Hippocampal formation (tissue), 2 donors: ENCODE measurements at places on chromosomes 2 and 18.

DNA sequence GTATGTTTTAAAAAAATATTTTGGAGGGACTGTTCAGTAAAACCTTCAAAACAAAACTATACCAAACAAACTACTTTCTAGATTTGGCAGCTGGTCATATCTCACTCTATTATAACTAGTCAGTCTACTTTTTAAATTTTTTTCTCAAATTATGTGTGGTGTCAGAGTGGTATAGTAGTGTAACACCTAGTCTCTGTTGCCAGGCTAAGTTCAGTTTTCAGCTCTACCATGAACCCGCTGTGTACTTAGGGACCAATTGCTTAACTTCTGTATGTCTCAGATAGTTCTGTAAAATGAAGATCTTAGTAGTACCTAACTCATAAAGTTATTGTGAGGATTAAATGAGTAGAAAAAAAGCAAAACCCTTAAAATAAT, 54.3 kb downstream of the GPD2 start:
- no peak for DNase-seq

DNA sequence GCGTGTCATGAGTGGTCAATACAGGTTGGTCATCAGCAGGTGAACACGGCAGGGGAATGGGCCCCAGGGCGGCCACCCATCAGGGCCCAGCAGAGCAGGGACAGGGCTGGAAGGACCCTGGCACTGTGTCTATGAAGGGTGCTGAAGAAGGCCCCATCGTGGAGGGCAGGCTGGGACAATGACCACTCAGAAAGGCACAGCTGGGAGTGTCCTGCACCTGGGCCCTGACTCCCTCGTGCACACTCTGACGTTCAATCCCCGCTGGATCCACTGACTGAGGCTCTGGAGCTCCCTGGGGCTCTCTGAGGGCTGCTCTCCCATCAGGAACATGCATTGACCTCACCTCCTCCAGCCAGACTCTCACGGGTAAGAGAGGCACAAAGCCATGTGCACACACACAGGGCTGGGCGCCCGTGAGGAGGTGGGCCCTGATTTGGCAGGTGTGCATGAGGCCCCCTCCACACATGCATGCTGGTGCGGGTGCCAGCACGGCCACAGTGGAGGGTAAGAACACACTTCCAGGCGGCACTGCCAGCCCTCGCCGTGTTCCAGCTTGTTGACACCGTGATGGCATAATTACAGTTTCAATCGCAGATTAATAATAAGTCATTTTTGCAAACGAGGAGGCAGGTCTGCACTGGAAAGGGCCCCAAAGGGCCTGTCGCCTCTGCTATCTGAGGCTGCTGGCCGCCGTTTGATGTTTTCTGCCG, 58.5 kb downstream of the SMAD7 start:
- DNase-seq, result no peak

DNA sequence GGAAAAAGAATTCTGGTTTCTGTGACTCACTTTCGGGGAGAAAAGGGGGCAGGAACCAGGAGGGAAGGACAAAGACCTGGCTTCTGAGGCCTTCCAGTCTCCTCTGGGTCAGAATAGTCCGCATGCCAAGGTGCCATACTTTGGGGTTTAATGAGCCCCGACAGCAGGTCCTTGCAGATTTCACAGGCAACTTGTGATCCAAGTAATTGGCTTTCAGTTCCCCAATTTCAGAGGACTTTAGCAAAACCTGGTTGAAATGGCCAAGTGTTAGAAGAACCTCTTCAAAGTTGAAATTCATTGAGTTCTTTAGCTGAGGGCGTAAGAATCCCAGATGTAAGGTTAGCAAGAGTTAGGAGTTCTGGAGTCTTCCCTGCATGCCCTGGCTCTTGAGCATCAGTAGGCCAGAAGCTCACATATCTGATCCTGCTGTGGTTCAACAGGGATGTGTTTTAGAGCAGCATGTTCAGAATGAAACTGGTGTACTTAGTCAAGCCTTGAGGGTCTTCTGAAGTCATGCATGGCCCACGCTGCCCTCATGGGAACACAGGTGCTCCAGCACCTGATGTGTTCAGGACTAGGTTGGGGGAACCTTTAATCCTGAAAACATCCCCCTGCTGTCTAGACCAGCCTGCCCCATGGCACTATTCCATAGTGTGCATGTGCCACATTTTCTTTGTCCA, 143.0 kb downstream of the NUP35 start:
- no peak for DNase-seq

DNA sequence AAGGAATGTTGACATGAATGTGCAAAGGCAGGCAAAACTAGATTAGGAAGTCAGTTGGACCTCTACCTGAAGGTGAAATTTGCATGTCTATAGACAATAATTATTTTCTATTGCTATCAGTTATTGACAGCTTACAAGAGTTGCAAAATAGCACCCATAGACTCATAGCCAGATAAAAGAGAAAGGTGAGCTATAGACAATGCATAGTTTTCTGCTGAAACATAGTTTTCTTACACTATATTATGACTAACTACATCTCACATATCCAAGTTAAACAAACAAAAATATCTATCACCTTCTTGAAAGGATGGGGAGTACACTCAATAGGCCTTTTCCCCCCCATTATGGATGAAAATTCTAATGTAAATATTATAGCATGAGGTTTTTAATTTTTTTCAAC, 305.0 kb downstream of the PTH2R start:
- DNase-seq, result no peak

DNA sequence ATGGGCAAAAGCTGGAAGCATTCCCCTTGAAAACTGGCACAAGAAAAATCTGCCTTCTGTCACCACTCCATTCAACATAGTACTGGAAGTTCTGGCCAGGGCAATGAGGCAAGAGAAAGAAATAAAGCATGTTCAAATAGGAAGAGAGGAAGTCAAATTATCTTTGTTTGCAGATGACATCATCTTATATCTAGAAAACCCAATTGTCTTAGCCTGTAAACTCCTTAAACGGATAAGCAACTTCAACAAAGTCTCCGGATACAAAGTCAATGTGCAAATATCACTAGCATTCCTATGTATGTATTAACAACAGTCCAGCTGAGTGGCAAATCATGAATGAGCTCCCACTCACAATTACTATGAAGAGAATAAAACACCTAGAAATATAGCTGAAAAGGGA, 1579.3 kb downstream of the SUCLG1 start:
- DNase-seq, result no peak

DNA sequence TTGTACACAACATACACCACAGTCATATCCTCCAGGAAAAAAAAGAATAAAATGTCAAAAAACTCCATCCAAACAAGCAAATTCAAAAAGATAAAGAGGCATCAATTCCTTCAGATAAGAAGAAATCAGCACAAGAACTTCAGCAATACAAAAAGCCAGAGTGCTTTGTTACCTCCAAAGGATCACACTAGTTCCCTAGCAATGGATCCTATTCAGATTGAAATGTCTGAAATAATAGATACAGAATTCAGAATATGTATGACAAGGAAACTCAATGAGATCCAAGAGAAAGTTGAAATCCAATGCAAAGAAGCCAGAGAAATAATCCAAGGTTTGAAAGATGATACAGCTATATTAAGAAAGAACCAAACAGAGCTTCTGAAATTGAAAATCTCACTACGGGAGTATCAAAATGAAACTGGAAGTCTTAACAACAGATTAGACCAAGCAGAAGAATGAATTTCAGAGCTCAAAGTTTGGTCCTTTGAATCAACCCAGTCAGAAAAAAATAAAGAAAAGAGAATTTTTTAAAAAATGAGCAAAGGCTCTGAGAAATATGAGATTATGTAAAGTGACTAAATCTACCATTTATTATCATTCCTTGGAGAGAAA, 80.6 kb downstream of the TRABD2A start:
- DNase-seq, result no peak

DNA sequence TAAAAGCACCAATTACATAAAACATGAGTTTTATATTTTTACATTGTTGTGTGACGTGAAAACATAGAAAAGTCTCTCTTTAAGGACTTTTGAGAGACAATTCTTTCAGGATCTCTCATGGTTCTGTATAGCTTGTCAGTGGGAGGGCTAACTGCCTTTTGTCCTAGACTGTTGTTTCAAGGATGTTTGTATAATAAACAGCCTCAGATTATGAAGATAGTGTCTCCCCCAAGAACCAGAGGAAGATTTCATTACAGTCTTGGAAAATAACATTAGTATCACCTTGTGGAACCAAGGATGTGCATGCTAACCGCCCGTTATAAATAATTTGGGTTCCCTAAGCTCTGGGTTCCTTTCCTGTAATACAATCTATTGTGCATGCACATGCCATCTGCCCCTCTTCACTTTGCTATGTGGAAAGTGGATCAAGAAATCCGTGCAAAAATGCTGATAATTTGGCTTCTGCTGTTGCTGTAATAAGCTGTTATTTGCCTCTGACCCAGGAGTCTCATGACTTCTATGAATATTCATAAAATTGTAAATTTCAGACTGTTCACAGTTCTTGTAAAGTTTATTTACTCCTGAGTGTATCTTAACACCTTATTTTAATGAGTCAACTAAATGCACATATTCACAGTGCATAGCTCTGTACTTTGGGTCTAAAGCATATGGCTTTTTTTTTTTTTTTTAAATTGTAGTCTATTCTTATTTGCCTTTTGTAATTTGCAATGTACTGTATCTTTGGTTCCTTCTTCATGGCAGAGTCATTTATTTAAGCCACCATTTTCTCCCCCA, 265.5 kb downstream of the PTH2R start:
- DNase-seq, result no peak

- DNase-seq, result no peak
These were observed 86.9 kb upstream of the MAPK4 start for GRCh38 chr18:50472941-50473340.

DNA sequence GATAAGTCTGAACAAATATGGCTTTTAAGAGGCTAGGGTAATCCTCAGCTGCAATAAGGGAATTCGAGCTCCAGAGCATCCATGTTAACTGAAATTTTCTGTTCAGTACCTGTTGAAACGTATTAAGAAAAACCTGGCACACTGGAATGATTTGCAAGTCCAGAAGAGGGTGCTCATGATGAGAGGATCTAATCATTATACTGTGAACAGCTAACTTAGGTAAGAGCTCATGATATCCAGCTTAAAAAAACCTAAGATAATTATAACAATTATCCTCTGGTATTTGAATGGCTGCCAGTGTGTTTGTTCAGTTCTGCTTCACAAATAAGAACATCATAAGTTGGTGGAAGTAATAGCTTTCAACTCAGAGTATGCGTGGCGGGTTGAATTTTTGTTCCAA, 1118.3 kb upstream of the DDX18 start:
- DNase-seq, result no peak

DNA sequence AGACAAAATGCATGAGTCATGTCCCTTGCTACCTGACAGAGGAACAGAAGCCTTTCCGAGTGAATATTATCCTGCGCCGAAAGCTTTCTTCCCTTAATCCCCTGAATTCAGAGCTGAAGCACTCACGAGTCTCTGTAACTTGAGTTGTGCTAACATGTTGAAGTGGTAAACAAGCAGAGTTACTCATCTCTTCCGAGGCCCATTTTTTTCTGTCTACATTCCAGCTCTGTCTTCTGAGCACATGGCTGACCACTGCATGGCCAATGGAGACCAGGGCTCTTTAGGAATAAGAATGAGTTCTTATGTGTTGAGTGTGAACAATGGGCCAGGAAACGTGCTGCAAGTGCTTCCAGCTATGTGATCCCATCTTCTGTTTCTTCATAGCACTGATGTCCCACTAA, 73.1 kb upstream of the PID1 start:
- DNase-seq, result no peak

- DNase-seq, result peak; percentile 64
These were observed 756 bp downstream of the ABI2 start for GRCh38 chr2:203328760-203329540.

DNA sequence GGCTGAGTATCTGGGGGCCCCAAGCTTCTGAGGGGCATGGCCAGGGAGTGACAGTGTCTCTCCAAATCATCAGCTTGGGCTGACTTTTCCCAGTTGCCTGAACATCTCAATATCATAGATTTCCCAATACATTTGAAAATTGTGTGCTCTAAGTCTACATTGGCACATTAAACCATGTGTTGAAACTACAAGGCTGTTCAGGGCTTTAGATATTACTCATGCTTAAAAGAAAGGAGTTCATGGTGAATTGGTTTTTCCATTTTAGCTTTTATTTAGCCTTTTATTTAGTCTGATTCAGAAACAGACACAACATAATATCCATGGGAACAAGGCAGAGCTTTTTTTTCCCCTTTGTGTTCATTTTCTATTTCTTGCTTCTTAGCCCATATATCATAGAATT, 49.9 kb upstream of the GALR1 start:
- no peak for DNase-seq

DNA sequence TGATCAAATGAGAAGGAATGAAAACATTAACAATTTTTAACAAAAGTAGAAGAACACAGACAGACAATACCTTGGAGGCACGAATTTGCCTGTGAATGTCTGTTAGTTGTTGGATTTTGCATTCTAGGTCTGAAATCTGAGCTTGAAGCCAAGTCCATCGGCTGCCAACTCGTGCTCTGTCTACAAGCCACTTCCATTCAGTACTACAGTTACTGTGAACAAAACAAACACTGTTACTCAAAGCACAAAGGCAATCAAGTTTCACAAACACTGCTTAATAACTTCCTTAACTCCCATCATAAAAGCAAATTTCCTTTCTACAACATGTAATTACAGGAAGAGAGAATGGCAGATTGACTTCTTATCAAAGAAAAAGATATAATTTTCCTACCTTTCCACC, 42.2 kb downstream of the KANSL1L start:
- DNase-seq, result no peak

GRCh38 chr2:131152074-131152473, 46.9 kb downstream of the PLEKHB2 start:
- DNase-seq, result no peak

GRCh38 chr2:215985257-215985656, 28.1 kb downstream of the MREG start:
- no peak for DNase-seq

- DNase-seq, result no peak
These were observed 171.8 kb downstream of the UBR3 start for GRCh38 chr2:169999054-169999453.

GRCh38 chr18:59787998-59788790, 91.0 kb upstream of the CCBE1 start:
- DNase-seq, result no peak

DNA sequence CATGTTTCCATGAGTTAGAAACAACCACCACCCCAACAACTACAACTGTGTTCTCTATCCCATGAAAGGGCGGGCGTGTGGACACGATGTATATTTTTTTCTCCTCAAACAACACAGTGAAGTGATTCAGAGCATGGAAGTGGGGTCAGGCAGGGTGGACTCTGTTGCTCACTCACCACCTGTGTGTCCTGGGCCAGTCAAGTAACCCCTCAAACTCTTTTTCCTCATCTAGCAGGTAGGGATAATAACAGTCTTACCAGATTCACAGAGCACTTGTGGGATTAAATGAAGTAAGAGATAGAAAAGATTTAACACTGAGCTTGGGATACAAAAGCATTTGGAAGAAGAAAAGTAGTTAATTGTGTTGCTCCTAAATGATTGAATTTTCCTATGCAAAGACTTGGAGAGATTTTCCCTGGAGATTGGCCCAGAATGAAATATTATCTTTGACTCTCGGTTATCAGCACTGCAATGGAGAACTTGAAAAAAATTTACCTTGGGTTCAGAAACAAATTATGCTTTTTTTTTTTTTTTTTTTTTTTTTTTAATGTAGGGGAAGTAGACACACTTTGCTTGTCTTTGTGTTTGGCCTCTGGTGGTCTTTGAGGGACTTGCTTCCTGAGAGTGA, 161.9 kb upstream of the EPAS1 start:
- DNase-seq, result no peak
